Naive thymus-derived CD8-positive, alpha-beta T cell (primary cell): ENCODE measurements at places on chromosomes 12 and 14. TPM values are rescaled to one million over a fixed set of nuclear protein-coding genes. Genes with fewer than 3 reads are reported as not detected.
A peak's percentile ranks its signal among the peaks of the same experiment; 100 is the strongest.

The TMEM119 gene
- total RNA-seq = 0.26 TPM

DNA sequence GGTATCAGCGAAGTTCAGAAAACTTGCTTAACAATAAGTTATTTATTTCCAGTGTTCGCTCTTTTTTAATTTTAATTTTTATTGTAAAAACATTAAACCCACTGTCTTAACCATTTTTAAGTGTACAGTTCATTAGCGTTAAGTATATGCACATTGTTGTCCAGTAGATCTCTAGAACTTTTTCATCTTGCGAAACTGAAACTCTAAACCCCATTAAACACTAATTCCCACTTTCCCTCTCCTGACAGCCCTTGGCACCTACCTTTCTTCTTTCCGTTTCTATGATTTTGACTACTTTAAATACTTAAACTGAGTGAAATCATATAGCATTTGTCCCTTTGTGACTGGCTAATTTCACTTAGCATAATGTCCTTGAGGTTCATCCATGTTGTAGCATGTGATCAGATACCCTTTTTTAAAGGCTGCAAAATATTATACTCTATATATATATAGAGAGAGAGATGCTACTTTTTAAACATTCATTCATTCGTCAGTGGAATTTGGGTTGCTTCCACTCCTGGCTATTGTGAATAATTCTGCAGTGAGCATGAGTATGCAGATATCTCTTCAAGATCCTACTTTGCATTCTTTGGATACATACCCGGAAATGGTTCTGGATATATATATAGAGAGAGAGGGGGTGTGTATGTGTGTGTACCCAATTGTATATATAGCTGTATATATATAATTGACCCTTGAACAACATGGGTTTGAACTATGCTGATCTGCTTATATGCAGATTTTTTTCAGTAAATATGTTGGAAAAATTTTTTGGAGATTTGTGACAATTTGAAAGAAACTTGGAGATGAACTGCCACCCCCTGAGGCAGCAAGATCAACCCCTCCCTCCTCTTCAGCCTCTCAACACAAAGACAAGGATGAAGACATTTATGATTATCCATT is 74.7 kb upstream of the EVL start:
- no peak overlapping the region for H3K27ac ChIP-seq
- peaks cover 2% of the 10 kb centered on the region for H3K4me1 ChIP-seq
- peaks cover 2% of the 10 kb centered on the region for H3K27me3 ChIP-seq
- no peaks in the 10 kb centered on the region for H3K36me3 ChIP-seq
- DNase-seq = no peak
- no peak overlapping the region for H3K4me3 ChIP-seq

- H3K36me3 ChIP-seq = peaks cover 3% of the 10 kb centered on the region
- H3K4me1 ChIP-seq = no peaks in the 10 kb centered on the region
- DNase-seq = no peak
- no peaks in the 10 kb centered on the region for H3K27me3 ChIP-seq
Measured at GRCh38 chr12:119744900-119745606, 77.1 kb downstream of the PRKAB1 start.

DNA sequence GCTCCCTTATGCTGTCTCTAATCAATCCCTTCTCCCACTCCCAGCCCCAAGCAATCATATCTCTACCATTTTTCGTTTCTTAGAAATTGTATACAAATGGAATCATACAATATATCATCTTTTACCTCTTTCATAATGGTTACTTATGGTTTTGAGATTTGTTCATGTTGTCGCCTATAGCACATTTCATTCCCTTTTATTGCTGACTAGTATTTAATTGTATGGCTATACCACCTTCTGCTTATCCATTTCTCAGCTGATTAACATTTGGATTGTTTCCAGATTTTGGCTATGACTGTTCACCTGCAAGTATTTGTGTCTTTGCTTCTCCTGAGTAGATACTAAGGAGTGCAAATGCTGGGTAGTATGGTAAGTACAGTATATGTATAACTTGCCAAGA is 36.7 kb upstream of the GRIN2B start:
- H3K27me3 ChIP-seq = no peaks in the 10 kb centered on the region
- H3K36me3 ChIP-seq = no peaks in the 10 kb centered on the region
- no peaks in the 10 kb centered on the region for H3K4me1 ChIP-seq
- H3K27ac ChIP-seq = no peak overlapping the region
- H3K4me3 ChIP-seq = no peak overlapping the region

The PIP4K2C gene
- total RNA-seq = 24.8 TPM

The ISM2 gene
- total RNA-seq = not detected

The CCDC85C gene
- 10.1 TPM for total RNA-seq

DNA sequence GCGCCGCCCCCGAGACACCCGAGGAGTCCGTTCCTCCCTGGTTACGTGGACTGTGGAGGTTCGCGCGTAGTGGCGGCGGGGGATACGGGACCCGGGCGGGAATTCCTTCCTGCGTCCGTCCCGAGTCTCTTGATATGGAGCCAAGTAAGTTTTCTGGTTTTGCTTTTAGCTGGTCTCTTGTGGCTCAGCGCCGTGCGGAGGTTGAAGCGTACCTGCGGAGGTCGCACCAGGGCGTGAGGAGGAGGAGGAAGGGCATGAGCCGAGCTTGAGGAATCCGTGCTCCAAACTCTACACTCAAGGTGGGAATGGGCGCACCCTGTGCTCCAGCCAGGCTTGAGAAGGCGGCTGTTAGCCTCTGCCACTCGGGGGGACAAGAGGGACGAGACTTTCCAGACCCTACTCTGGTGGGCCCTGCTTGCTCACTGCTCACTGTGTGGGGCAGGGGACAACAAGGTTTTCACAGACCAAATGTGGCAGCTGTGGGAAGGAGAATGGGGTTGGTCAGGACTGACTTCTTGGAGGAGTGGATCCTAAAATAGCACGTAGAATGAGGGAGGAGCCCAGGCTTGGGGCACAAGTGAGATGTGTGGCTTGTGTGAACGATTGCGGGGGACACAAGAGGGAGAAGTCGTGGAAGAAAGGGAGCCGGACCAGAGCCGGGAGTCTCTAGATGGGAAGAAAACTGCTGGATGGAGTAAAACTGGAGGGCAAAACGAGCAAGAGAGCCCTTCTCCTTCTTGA is 577 bp downstream of the ATG101 start:
- peak overlapping the region; percentile 93 for H3K27ac ChIP-seq
- no peak for DNase-seq
- peaks cover 54% of the 10 kb centered on the region for H3K4me1 ChIP-seq
- peaks cover 8% of the 10 kb centered on the region for H3K36me3 ChIP-seq
- H3K27me3 ChIP-seq = no peaks in the 10 kb centered on the region

The SELPLG gene
- total RNA-seq = 157 TPM

DNA sequence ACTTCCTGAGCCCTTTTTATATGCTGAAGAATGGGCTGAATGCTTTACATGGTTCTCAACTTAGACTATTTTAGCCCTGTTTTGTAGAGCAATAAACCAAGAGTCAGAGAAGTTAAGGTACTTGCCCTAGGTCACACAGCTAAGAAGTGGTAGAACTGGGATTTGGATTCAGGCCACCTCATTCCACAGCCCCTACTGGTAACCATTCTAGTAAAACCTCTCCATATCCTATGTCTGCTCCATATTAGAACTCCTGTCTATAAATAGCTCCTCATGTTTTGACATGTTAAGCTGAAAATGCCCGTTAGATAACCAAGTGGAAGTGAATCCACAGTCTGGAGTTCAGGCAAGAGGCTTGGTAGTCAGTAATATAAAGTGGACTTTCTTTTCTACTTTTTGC is 111.6 kb downstream of the HECTD4 start:
- DNase-seq = no peak
- no peaks in the 10 kb centered on the region for H3K4me1 ChIP-seq
- H3K4me3 ChIP-seq = no peak overlapping the region
- no peak overlapping the region for H3K27ac ChIP-seq

- H3K4me3 ChIP-seq = no peak overlapping the region
- H3K27me3 ChIP-seq = no peaks in the 10 kb centered on the region
- H3K27ac ChIP-seq = no peak overlapping the region
- H3K4me1 ChIP-seq = peaks cover 6% of the 10 kb centered on the region
- DNase-seq = no peak
Measured at GRCh38 chr14:60346706-60347105, 97.7 kb downstream of the PPM1A start.

The CD69 gene
- total RNA-seq = 34.0 TPM

The PRICKLE1 gene
- 2.4 TPM for total RNA-seq

The SDR9C7 gene
- total RNA-seq = not detected

The PTPN21 gene
- not detected for total RNA-seq

The SPIC gene
- not detected for total RNA-seq

DNA sequence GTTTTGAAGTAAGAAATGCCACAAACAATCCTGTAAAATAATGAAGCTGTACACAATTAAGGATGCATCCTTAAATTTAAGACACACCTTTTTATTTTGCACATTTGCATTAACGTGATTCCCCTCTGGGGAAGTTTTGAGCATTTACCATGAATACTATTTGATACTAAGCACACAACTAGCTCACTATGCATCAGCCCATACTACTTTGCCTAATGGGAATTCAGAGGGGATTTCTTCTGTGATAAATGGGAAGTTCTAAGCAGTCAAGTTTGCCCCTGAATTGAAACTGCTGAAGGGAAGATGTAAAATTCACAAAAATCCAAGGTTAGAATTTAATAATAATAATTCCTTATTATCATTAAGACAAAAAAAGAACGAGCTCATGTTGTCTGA is 27.4 kb downstream of the SINHCAF start:
- no peak overlapping the region for H3K4me3 ChIP-seq
- H3K27me3 ChIP-seq = no peaks in the 10 kb centered on the region
- no peak for DNase-seq

The SSPN gene
- total RNA-seq = 0.27 TPM
